ENCODE measurements at places on chromosomes 12 and 14.

- DNase-seq, result no peak
Measured at GRCh38 chr12:2555487-2556082, 239.2 kb upstream of the FKBP4 start.

GRCh38 chr12:119406811-119407210, 72.3 kb downstream of the CCDC60 start:
- DNase-seq, result no peak

- DNase-seq, result no peak
Measured at GRCh38 chr12:22248121-22248520, 86.4 kb downstream of the ST8SIA1 start.

DNA sequence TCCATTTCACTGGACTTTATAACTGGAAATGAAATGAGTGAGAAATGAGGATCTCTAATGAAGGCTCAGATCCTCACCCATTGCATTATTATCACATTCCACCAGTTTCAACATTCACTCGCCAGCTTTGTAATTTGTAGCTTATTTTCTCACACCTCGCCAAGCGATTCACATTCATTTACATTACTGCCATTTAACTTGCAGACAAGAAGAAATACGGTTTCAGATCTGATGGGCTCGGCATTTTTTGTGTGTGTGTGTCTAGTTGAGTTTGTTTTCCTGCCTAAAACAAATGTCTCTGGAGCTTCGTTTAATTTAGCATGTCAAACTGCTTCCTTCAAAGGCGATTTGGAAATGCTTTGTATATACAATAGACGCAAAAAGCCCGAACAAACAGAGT, 132.2 kb downstream of the FLRT2 start:
- no peak for DNase-seq

- peak; percentile 65 for DNase-seq
Measured at GRCh38 chr14:92613008-92613658, 99.6 kb downstream of the RIN3 start.

GRCh38 chr14:83575301-83575700, 1954.6 kb upstream of the FLRT2 start:
- no peak for DNase-seq

DNA sequence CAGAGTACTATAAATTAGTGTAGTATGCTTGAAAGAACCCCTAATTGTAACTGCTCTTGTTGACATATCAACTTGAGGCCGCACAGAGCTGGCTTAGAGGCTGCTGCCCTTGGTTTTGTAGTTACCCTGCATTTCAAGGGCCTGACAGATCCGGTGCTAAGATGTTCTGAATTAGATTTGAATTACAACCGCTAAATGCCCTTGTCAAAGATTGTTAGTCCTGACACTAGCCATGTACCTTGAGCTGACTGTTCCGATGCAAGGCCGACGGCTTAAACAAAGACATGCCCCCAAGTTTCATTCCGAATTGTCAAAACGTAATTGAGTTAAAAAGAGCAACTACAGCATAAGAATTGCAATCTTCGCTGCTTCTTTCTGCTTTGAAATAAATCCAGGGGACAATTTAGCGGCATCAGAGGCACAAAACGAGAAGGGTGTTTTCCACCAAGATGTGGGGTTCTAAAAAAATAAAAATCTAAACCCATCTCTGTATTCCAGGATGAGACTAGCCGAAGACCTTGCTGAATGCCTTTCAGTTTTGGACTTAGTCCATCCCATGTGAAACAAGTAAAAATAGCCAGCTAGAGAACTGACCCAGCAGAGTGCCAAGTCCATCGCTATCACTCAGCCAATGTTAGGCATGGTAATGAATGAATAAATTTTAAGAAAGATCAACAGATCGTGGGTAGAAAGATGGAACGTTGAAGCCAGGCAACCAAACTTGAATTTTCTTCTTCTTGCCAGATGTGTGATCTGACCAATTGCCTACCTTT, 148.7 kb downstream of the DICER1 start:
- DNase-seq, result no peak

Data from activated T-cell treated with anti-CD3 and anti-CD28 coated beads for 4 hours (primary cell).